NCI-H2081 treated with DMSO at 0.1 percent for 48 hours (cell line): ENCODE measurements at places on chromosomes 2 and 18.

- DNase-seq, result no peak
These were observed 447 bp downstream of the RETSAT start for GRCh38 chr2:85353876-85354285.

DNA sequence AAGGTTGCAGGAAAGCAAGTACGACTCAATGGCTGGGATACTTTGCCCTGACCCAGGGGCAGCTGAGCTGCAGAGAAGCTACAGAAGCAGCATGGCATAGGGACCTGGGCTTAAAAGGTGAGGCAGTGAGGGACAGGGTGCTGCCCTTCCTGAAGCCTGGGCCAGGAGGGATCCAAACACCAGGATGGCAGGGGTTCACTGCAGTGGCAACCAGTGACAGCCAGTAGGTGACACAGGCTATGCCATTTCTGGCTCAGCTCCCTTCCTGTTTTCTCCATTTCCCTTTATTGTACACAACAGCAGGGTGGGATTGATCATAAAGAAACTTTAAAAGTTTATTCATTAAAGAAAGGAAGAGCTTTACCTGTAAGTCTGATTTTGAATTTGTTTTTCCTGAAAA lies 48.8 kb downstream of the CABYR start:
- no peak for DNase-seq

- DNase-seq, result no peak
These were observed 46.6 kb upstream of the TMEM200C start for GRCh38 chr18:5941890-5942289.

DNA sequence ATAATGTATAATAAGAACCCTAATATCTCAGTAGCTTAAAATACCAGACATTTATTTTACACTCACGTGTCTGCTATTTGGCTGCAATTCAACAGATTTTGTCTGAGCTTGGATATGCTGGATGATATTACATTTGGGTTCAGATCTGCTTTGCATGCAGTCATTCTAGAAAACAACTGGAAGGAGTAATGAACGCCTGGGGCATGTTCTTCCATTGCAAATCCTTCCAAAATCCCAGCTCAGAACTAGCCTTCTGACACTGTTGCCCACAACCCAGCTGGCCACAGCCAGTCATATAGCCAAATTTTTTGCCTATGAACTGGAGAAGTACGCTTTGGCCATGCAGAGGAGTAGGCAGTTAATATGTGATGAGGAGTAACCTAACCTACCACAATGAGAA lies 597.8 kb upstream of the VRK2 start:
- DNase-seq, result no peak

GRCh38 chr2:159711562-159712142 lies 654 bp upstream of the MARCHF7 start:
- DNase-seq, result no peak

- no peak for DNase-seq
These were observed 33.3 kb downstream of the BMP10 start for GRCh38 chr2:68837861-68838341.

GRCh38 chr2:31233231-31233630 lies 721 bp upstream of the EHD3 start:
- no peak for DNase-seq

DNA sequence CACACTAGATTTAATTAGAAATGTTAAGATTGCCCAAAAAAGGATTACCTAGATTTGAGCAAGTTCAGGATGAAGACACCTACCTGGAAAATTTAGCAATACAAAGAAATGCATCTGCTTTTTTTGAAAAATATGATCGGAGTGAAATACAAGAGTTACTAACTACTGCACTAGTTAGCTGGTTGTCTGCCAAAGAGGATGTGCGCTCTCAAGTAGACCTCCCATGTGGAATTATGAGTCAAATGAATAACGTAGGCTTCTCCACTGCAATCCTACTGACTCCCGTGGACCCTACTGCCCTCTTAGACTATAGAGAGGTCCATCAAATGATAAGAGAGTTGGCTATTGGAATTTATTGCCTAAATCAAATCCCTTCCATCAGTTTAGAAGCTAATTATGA lies 2.0 kb downstream of the ANKAR start:
- DNase-seq, result no peak

GRCh38 chr2:240575101-240575965 lies 7.0 kb downstream of the RNPEPL1 start:
- no peak for DNase-seq

DNA sequence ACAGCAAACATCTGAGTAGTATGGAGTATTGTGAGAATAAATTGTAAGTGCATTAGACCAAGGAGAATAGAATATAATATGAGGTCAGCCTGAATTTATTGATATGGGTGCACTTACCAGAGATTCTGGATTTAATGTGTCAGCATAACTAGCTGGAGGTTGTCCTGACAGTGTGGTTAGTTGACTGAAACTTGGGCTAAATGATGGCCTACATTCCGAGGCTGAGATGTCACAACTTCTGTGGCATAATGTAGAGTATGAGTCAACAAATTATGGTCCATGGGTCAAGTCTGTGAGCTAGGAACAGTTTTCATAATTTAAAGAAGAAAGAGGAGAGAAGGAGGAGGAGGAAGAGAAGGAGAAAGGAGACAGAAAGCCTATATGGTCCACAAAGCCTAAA lies 127.6 kb downstream of the QPCT start:
- no peak for DNase-seq

DNA sequence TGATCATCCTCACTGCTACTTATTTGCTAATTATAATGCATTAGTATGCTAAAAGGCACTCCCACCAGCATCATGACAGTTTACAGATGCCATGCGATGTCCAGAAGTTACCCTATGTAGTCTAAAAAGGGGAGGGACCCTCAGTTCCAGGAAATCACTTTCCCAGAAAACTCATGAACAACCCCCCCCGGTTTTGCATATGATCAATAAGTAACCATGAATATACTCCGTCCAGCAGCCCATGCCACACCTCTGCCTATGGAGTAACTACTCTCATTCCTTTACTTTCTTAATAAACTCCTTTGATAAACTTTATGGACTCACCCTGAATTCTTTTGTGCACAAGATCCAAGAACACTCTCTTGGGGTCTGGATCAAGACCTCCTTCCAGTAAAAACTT lies 86.8 kb downstream of the MALT1 start:
- no peak for DNase-seq

DNA sequence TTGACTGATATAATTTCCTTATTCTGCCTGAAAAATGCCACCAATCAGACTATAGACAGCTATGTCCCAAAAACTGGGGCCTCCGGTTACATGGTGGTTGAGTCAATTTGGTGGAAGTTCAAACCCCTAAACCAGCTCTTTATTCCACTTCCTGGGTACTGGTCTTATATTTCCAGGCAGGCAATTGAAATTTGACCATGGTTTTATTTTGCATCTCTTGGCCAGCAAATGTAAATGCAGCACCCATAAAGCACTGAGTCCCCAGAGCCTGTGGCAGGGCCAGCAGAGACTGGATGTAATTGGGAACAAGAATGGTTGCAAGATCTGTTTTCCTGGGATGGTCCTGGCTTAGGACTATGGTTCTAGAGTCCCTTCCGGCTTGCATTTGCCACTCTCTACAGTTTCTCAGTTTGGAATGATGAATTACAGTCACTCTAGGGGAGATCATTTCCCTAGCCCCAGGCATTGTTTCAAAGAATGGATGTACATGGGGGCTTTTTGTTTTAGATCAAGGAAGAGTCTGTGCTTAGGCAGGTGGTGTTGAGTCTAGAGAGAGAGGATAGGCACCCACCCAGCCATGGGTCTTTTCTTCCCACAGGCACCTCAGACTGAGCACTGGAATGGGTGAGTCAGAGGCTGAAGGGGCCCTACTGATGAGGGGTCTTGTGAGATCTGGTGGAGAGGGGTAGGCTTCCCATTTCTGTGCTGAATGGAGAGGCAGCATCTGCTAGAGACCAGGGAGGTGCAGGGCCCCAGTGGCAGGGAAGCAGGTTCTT lies 108.4 kb upstream of the CDC42EP3 start:
- DNase-seq, result no peak

DNA sequence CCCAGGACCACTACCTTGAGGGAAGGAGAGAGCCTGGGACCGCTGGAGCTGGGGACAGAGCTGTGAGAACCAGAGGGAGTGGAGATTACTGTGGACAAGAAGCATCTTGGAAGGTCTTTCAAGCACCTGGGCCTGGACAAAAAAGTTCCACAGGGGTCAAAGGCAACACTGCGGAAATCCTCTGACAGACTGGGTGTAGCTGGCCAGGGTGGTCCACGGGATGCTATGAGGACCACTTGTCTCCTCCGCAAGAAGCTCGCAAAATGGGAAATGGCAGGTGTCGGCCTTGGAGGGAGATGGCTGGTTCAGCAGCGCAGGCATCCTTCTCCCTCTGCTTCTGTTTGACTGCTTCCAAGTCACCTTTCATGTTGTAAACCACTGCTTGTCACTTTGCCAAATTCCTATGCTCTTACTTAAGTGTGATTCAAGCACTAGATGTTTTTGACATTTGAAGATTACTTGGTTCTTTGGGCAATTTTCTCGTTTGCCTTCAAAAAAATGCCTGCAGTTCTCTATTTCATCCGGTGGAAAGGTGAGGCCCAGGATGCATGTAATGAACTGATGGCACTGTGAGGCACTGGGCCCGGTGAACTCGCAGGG lies 27.7 kb downstream of the KLHL29 start:
- no peak for DNase-seq

- peak; percentile 11 for DNase-seq
These were observed 24.3 kb downstream of the TMEM237 start for GRCh38 chr2:201618744-201619662.

GRCh38 chr18:58955001-58955400 lies 90.3 kb downstream of the ZNF532 start:
- no peak for DNase-seq

- no peak for DNase-seq
These were observed 259.7 kb downstream of the RPRM start for GRCh38 chr2:153218851-153219250.

DNA sequence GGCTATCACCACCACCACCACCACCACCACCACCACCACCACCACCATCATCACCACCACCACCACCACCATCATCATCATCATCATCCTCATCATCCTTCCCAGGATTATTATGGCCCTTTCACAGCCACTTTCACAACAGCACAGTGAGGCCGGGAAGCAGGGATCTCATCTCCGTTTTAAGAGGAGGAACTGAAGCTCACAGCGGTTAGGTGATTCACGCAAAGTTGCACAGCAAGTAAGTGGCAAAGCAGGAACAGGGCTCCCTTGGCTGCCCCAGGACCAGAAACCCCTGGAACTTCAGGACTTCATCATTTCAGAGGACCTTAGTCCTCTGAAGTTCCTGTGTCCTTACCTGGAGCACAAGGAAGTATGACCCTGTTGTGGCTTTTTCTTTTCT lies 26.8 kb downstream of the MRPL35 start:
- DNase-seq, result no peak

- no peak for DNase-seq
These were observed 37.7 kb upstream of the NT5C1B start for GRCh38 chr2:18626958-18627650.

DNA sequence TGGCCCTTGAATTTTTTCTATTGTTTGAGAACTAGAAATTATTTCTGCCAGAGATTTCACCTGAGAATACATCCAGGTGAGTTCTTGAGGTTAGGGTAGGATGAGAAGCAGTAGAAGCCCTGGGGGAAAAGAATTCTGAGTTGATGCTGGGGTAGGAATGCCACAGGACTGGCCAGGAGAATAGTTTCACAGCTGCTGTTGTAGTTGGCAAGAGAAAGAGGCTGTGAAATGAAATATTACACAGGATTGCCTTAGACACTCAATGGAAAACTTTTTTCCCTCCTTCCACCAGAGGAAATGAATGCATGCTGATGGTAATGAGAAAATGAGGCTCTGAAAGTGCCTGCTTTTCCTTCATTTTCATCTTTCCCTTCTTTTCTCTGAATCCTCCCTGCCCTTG lies 54.6 kb downstream of the PRKCE start:
- DNase-seq, result no peak

- no peak for DNase-seq
These were observed 6.6 kb downstream of the GRHL1 start for GRCh38 chr2:9958057-9958456.

- no peak for DNase-seq
These were observed 415.7 kb upstream of the MYT1L start for GRCh38 chr2:2746731-2747130.

- no peak for DNase-seq
These were observed 98.7 kb downstream of the PLEKHA3 start for GRCh38 chr2:178579006-178579405.

GRCh38 chr2:236105955-236106607 lies 62.1 kb downstream of the GBX2 start:
- DNase-seq, result no peak

- no peak for DNase-seq
These were observed 322.0 kb downstream of the PRKCE start for GRCh38 chr2:45973426-45973825.

DNA sequence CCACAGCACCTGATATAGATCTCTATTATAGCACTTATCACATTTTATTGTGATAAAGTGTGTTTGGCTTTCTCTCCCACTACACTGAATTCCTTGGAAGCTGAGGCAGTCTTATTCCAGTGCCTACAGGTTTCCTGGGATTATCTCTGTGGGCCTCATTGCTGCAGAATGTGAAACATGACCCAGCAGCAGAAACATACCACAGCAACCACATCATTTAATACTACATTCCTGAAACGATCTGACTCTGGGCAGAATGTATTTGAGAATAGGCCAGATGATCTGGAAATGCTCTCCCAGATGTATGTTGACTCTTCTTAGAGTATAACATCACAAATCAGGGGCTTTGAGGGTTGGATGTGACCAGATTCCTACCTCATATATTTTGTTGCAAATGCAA lies 323.5 kb upstream of the TANK start:
- no peak for DNase-seq

DNA sequence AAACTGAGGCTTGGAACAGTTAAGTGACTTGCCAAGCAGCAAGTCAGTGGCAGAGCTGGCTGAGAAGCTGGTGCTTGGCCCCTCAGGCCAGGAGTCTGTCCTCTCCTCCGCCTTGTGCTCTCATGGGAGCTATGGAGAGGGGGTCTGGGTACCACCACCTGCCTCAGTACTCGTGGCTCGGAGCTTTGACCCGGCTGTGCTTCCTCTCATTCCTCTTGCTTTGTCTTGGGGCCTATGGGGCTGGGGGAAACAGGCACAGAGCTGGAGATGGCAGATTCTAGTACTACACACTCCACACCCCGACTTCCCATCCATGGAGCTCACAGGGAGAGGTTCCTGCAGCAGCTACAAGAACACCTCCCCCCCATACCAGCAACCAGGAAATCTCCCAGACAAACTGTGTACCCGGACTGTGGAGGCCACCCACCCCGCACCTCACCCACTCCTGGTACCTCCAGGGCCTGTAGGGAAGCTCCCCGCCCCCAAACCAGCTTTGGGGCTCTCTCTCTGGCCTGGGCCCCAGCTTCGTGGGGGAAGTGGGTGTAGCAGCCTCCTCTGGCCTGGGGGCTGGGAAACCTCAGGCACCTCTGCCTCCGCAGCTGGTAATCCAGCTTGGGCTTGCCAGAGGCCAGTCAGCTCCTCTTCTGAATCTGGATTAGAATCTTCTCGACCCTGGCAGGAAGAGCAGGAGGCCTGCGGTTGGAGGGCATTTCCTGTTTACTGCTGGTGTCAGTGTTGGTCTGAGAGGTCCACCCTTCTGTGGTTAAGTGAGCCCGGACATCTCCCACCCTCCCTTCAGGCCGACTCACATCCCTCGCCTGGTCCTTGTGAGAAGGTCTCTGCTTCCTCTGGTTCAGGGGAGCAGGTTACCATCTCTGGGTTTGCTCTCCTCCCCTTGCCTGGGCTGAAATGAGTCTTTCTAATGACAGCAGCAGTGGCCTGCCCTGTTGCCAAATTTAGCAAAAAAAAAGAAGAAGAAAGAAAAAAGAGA lies 22.3 kb upstream of the RHOB start:
- no peak for DNase-seq

- peak; percentile 7 for DNase-seq
These were observed 159.0 kb downstream of the ZNF516 start for GRCh38 chr18:76335859-76336640.

- no peak for DNase-seq
These were observed 104.6 kb downstream of the ADD2 start for GRCh38 chr2:70663411-70663810.
